ENCODE measurements at places on chromosomes 4 and X.

GRCh38 chrX:11423362-11423818 lies 130.2 kb downstream of the AMELX start:
- DNase-seq, result no peak

DNA sequence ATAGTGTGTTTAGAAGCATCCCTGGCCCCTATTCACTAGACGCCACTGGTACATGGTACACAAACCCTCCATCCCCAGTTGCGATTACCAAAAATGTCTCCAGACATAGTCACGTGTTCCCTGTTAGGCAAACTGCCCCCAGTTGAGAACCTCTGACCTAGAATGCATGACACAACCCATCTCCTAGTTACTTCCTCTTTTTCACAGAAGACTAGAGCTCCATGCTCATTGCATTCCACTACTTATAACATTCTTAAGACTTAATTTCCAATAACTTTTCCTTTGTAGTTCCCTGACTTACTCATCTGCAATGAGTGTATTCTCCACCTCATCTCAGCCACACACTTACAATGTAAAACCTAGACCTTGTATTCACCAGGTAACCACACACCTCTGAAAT lies 68.6 kb downstream of the PRSS12 start:
- no peak for DNase-seq

- DNase-seq, result no peak
Observed at GRCh38 chr4:141642711-141643110, 6.3 kb downstream of the IL15 start.

DNA sequence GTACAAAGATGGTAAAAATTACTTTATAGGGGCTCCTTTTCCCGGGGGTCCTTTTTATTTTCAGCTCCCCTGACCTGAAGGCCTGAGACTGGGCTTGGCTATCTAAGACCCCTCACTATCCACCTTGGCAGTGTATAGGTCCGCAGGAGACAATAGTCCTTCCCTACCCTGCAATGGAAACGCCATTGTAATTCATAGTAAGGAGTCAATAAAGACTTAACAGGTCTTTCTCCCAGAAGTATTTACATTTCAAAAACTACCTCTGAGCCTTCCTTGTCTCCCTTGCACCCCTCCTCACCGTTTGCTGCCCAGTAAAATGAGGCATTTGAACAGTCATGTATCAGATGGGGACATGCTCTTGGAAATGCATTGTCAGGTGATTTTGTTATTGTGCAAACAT lies 401.2 kb upstream of the CNKSR2 start:
- DNase-seq, result no peak

DNA sequence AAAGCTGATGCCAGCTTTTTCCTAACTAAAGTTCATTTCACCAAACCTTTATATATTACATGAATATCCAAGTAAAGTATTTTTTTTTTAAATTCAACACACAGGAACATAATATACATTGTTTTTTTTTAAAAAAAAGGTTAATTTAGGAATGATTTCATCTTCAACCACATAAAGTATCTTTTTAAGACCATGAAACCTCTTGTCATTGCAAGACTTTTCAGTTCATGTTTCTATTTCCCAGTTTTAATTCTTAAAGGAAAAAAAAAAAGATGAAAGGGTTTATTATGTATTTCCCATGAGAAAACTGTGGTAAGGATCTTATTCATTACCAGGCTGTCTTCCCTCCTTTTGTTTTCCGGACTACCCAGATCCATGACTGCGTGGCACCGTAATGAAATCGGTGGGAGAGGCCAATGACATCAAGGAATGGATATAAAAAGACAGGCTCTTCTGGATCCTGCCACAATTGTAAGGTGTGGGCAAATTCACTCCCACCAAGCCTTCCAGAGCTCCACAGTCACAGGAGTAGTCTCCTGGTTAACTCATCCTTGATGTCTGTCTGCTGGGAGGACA lies 84.7 kb upstream of the CBR4 start:
- DNase-seq, result no peak
